ENCODE measurements at places on chromosomes 11 and 22.

GRCh38 chr11:44764583-44764982 lies 37.8 kb downstream of the TSPAN18 start:
- no peak for DNase-seq

GRCh38 chr11:47498584-47499152 lies 49.7 kb upstream of the RAPSN start:
- no peak for DNase-seq

- DNase-seq: no peak
Observed at GRCh38 chr11:112128483-112129121, 35.3 kb downstream of the IL18 start.

DNA sequence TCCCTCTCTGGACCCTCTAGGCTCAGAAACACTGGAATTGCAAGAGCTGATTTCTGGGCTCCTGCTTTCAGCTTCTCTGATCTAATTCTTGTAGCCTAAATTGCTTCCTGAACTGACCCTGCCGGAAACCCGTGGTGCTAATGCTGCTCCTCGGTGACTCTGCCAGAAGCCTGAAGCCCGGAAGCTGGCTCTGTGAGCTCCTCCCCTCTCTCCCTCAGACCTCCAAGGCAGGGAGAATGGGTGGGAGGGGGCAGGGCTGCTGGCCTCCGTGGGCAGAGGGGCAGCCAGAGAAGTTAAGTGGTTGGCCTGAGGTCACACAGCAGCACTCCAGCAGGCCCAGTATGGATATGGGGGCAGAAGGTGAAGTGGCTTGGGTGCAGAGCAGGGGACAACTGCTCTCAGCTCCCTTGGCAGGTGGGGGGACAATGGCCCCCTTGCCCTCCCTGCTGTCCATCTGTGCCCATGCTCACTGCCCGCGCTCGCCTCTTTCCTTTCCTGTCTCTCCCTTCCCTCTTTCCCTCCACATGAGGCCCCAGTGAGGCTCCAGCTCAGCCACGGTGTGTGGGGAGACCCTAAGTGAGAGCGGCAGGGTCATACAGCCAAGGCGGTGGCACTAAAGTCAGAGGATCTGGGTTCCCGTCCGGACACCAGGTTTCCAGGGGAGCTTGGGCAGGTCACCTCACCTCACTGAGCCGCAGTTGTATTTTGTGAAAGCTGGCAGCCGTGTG lies 16.2 kb downstream of the CAPN5 start:
- DNase-seq: no peak

- no peak for DNase-seq
Observed at GRCh38 chr11:85040166-85040565, 587.0 kb downstream of the DLG2 start.

GRCh38 chr11:36703055-36703404 lies 105.0 kb upstream of the RAG2 start:
- no peak for DNase-seq

GRCh38 chr22:43561415-43562178 lies 149.8 kb downstream of the MPPED1 start:
- DNase-seq: no peak
